ENCODE measurements at places on chromosomes 1 and 21.

DNA sequence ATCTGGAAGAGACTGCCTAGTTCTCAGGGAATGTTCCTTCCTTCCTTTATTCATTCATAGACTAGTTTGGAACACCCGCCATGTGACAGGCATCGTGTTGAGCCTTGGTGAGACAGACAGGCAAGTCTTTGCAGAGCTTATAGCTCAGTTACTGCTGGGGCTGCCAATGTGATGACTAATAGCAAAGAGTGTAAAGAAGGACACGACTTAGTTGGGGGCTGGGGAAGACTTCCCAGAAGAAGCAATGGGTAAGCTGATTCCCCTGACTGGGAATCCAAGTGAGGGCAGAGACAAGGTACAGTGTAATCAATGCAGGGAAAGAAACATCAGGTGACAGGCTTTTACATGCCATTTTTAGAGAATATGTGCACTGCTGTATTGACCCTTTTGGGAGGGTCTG lies 51.2 kb downstream of the TENT5C start:
- no peak for DNase-seq

DNA sequence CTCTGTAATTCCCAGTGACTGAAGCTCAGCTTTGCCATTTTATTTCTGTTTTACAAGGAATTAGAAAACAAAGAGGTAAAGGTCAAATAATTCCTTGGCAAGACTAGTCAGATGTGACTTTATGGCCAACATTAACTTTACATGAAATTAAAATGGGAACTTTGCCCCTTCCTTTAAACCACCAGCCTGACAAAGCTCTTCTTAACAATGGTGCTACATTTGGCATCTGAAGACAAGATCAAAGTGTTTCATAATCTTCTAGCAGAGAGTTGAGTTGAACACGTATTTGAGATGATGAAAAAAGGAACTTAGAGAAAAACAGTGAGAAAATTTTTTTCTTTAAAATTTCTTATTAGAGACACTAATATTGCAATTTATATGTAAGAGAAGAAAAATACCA lies 193.8 kb downstream of the AK5 start:
- no peak for DNase-seq

DNA sequence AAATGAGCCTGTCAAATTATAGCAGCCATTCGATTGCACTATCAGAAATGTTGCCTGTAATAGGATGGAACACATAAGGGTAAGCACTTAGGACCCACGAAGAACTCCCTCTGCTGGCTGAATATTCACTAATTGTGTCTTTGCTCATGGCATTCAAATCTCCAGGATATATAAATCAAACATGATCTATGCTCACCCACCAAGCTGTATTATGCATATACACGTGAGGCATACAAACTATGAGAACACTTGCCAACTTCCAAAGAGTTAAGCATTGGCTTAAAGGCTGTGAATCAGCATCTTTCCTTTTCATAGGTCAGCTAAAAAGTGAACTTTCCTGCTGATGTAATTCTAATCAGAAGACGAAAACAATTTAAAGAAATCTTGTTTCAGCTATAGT lies 34.5 kb downstream of the TMPRSS15 start:
- DNase-seq = no peak

GRCh38 chr1:208534599-208534897 lies 290.4 kb upstream of the PLXNA2 start:
- DNase-seq = no peak

- no peak for DNase-seq
These were observed 177.8 kb downstream of the GIPC2 start for GRCh38 chr1:78223417-78224215.

DNA sequence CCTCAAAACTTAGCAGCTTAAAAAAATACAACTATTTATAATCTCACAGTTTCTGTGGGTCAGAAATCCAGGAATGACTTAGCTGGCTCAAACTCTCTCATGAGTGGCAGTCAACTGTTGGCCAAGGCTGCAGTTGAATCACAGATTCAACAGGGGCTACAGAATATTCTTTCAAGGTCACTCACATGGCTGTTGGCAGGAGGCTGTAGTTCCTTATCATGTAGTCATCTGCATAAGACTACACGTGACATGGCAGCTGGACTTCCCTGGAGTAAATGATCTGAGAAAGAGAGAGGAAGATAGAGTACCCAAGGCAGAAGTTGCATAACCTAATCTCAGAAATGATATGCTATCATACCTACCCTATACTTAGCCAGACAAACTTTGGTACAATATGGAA lies 75.2 kb upstream of the TSPAN2 start:
- DNase-seq = no peak

GRCh38 chr1:230029244-230029941 lies 37.6 kb upstream of the GALNT2 start:
- DNase-seq = no peak

DNA sequence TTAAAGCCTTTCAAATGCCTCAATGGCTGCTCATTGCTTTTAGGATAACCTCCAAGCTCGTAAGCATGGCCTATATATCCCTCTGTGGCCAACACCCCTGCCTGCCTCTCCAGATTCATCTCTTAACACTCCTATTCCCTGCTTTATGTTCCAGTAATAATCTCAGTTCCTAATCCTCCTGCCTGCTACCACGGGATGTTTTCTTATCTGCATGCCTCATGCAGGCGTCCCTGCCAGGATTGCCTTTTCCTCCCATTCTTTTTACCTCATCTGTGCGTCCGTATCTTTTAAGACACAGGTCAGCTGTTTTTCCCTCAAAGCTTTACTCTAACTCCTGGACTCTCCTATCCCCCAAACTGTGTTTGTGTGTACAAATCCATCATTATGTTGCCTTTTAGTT lies 36.1 kb downstream of the ZBTB40 start:
- DNase-seq = no peak

GRCh38 chr1:46643368-46643775 lies 24.8 kb downstream of the ATPAF1 start:
- DNase-seq = no peak

DNA sequence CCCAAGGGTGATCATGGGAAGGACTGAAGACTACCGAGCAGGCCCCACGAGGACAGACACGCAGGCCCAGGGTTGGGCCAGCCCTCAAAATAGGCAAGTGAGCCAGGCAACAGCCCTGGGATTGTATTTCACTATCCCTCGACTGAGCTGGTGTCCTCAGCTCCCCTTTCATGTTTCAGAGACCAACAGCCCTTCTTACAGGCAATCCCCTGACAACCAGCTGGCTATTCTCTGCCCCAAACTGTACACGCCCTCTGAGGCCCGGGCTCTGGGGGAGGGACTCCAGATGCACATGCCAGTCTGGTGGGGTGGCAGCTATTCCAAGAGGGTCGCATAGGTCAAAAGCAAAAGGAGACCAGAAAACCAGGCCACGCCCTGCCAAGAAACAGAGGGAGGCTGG lies 243.0 kb downstream of the TOMM20 start:
- no peak for DNase-seq

DNA sequence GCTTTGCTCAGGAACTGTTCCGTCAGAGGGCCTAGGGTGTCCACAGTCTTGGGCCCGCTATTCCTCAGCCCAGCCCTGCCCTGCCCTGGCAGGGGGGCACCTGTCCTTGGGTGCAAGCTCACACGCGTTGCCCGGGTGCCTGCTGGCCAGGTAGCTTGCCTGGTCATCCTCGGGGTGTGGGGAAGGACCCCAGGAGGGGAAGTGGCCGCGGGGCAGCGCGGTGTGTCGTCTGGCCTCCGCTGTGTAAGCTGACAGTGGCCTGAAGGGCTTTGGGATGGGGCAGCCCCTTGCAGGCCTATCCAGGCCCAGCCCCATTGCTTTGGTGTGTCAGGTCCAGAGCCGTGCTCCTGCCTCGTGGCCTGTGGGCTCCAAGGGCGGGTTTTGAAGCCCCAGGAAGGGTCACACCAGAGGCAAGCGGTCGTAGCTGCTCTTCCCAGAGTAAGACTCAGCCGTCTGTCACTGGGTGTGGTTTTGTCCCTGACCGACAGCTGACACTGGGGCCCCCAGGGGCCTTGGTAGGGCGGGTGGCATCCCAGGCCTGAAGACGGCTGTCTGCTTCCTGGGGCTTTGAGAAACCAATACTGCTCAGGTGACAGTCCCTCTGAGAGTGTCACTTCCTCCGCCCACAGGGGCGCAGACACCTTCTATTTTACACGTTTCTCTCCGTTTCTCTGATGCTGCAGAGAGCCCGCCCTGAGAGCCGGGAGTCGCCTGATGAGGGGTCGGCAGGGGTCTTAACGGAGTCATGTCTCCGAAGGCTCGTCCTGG lies 72.1 kb downstream of the SKI start:
- DNase-seq = peak; percentile 47

DNA sequence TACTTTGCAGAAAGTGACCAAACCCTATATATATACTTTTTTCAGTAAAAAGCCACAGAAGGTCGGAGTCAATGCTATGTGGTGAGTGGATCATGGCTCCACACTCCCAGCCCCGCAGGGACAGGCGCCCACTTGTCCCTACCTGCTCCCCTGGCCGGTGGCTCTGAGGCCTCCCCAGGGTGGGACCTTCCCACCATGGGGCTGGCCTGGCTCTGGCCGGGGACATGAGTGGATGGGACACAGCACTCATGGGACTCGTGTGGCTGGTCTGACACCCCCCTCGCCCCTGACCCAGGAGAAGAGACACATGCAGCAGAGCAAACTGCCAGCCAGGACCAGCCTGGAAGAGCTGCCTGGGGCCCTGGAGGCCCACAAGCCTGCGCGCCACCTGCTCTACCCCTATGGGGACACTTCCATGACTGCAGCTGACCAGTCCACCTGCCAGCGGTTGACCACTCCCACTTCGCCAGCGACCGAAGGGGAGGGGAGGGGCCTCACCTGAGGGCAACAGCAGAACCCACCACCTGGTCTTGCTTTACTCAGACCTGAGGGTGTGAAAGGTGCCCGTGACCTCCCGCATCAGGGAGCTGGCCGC lies 2.2 kb downstream of the SPATC1L start:
- no peak for DNase-seq

GRCh38 chr1:224922404-224923164 lies 6.9 kb upstream of the DNAH14 start:
- no peak for DNase-seq

GRCh38 chr1:203913073-203913521 lies 51.7 kb downstream of the SNRPE start:
- DNase-seq = no peak

DNA sequence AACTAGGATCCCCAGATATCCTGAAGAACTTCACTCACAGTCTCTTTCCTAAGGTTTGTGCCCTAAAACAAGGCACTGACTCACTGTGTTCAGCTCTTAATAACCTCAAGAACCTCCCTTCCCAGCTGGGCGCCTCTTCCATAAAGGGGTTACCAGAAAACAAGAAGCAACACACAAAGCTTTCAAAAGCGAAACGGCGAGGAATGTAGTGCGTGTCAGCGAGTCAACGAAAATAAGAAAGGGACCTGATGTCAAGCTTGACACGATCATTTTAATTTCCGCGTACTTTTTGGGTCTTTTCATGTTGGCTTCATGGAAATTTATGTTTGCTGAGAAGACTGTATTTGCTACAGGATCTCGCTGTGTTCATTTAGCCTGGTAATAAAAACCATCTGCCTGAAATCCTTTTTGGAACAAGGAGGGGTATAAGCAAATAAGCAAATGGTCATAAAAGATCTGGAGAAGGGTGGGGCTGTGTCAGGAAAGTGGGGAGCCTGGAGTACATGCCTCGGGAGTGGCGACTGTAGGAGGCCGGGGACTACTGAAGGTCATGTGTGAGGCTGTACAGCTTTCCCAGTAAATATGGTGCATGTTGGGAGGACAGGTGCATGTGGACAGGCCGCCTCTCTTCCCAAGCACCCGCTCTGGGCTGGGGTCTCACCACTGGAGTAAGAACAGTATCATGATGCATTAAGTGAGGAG lies 11.4 kb upstream of the CLDN14 start:
- no peak for DNase-seq

DNA sequence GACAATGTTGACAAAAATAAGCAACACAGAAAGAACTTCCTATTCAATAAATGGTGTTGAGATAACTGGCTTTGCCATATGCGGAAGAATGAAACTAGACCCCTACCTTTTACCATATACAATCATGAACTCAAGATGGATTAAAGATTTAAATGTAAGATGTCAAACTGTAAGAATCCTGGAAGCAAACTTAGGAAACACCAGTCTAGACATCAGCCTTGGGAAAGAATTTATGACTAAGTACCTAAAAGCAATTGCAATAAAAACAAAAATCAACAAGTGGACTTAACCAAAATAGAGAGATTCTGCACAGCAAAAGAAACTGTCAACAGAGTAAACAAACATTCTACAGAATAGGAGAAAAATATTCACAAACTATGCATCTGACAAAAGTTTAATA lies 16.1 kb upstream of the CLDN8 start:
- DNase-seq = no peak
